Natural killer cell treated with Interleukin-12 subunit alpha and Interleukin-12 subunit beta and Interleukin-15 and Interleukin-18, amount 100 ng/mL, for 72 hours (primary cell): ENCODE measurements at places on chromosomes 2 and 18. TPM values are rescaled to one million over a fixed set of nuclear protein-coding genes. Genes with fewer than 3 reads are reported as not detected.
A peak's percentile ranks its signal among the peaks of the same experiment; 100 is the strongest.

The EPG5 gene
- 48.9 TPM for total RNA-seq

The FLACC1 gene
- 3.4 TPM for total RNA-seq

The GALNT5 gene
- 0.14 TPM for total RNA-seq

The ICOS gene
- 68.8 TPM for total RNA-seq

The SLC11A1 gene
- not detected for total RNA-seq

- peaks cover 28% of the 10 kb centered on the region for H3K4me1 ChIP-seq
- peak overlapping the region; percentile 62 for H3K27ac ChIP-seq
- peak overlapping the region; percentile 53 for H3K4me3 ChIP-seq
- H3K36me3 ChIP-seq = no peaks in the 10 kb centered on the region
Measured at GRCh38 chr2:46363535-46364170, 66.4 kb downstream of the EPAS1 start.

GRCh38 chr2:190478572-190479195, 55.8 kb downstream of the NEMP2 start:
- peaks cover 3% of the 10 kb centered on the region for H3K36me3 ChIP-seq
- H3K27ac ChIP-seq = no peak overlapping the region
- H3K27me3 ChIP-seq = no peaks in the 10 kb centered on the region
- no peak overlapping the region for H3K4me3 ChIP-seq
- DNase-seq = no peak

DNA sequence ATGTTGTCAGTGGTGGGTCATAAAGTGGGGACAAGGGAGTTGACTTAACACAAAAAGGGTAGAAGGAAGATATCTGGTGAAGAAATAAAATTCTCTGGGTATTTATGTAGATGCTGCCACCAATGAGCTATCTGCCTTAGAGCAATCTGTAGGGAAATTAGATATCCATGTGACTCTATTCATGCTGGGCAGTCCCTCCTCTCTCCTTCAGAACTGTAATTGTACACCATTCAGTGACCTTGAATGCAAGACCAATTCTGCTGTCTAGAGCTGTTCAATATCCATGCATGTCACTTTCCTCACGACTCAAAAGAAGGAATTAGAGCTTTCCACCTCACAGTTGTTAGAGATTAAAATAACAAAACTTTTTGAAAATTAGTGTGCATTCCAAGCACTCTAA, 28.6 kb upstream of the TDRD15 start:
- no peak for DNase-seq
- no peaks in the 10 kb centered on the region for H3K36me3 ChIP-seq
- H3K4me3 ChIP-seq = no peak overlapping the region
- H3K27me3 ChIP-seq = no peaks in the 10 kb centered on the region
- H3K27ac ChIP-seq = no peak overlapping the region

- no peak for DNase-seq
- H3K27me3 ChIP-seq = no peaks in the 10 kb centered on the region
- H3K36me3 ChIP-seq = no peaks in the 10 kb centered on the region
- no peak overlapping the region for H3K27ac ChIP-seq
Measured at GRCh38 chr2:240778426-240778825, 41.6 kb downstream of the KIF1A start.

GRCh38 chr2:188878716-188879115, 95.5 kb upstream of the COL3A1 start:
- H3K4me3 ChIP-seq = no peak overlapping the region
- no peaks in the 10 kb centered on the region for H3K4me1 ChIP-seq
- no peak for DNase-seq
- H3K27me3 ChIP-seq = no peaks in the 10 kb centered on the region
- H3K36me3 ChIP-seq = no peaks in the 10 kb centered on the region

- peaks cover 5% of the 10 kb centered on the region for H3K36me3 ChIP-seq
- H3K4me3 ChIP-seq = no peak overlapping the region
- H3K27me3 ChIP-seq = no peaks in the 10 kb centered on the region
- DNase-seq = no peak
Measured at GRCh38 chr2:123165616-123166015, 859.5 kb upstream of the CNTNAP5 start.
